ENCODE measurements at places on chromosomes 4 and X.

DNA sequence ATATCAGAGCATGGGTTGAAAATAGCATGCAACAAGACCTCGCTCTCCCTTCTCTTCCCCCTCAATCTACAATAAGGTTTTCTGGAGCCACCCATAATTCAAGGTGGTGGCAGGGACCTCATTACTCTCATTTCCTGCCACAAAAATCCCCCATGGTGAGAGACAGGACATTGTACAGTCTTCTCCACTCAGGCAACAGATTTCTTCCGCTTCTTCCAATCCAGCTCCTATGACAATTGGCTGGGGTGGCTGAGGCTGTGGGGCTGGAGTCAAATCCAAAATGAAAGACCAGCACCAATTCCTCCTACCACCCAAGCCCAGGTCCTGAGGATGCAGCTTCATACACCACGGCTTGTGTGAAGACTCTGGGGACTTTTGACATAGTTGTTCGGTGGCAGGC, 40.3 kb upstream of the NKRF start:
- DNase-seq, result no peak

- DNase-seq, result no peak
Measured at GRCh38 chrX:20181598-20182329, 40.1 kb upstream of the EIF1AX start.

- DNase-seq, result no peak
Measured at GRCh38 chrX:114365065-114365834, 218.6 kb upstream of the HTR2C start.

DNA sequence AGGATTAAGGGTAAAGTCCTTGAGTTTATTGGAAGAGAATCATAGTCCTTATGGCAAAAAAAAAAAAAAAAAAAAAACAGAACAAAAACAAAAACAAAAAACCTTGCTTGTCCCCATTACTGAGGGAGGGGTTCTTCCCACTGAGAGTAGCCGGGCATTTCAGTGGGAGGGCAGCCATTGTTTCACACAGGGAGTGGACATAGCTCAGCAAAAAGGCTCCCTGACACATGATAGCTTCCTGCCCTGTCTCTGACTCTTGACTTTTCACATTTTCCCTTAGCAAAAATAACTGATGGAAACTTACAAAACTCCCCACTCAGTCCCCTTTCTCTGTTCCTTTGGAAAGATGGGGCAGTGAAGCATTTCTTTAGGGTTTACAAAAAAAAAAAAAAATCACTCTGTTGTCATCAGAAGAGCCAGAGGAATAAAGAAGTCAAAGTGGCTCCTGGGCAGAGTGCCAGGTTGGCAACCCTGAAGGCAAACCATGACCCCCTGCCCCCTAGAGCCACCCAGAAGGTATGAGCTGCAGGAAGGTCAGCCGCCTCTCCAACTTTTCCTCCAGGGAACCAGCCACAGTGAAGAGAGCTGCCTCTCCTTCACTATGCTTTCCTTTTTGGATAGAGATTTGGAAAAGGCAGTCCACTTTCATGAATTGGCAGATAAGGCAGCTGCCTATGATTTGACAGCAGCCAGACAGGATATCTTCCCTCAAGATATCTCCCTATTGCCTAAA, 170.6 kb downstream of the KDR start:
- no peak for DNase-seq

- DNase-seq, result peak; percentile 41
Measured at GRCh38 chr4:8607603-8608481, 15.3 kb downstream of the CPZ start.

DNA sequence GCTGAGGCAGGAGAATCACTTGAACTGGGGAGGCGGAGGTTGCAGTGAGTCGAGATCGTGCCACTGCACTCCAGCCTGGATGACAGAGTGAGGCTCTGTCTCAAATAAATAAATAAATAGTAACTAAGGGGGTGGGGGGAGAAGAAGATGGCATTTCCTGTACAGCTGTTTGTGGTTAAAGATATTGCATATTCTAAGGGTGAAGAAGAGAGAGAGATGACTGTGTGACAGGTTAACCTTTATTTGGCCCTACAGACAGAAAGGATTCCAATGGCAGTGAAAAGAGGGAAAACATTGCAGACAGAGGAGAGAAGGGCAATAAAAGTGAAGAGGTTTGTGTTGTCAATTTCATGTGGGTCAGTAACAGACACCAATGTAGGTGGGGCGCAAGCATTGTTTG, 9.4 kb downstream of the TASL start:
- DNase-seq, result no peak

- DNase-seq, result no peak
Measured at GRCh38 chr4:151942971-151943370, 182.2 kb upstream of the GATB start.

- no peak for DNase-seq
Measured at GRCh38 chr4:72666910-72667309, 97.9 kb upstream of the ADAMTS3 start.

DNA sequence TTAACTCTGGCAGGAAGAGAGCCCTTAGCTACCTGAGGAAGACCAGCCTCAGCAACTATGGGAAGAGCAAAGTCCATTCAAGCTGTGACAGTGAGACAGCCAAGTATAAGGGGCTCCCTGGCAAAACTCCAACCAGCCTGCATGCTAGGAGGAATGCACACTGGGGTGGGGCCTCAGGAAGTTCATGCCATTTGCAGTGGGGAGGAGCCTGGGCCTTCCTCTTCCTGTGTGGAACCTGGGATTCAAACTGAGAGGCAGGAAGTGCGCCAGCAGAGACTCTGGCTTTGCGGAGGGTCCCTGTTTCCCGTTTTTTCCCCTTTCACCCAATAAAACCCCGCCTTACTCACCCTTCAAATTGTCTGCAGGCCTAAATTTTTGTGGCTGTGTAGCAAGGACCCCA, 33.0 kb downstream of the TFDP3 start:
- DNase-seq, result no peak

DNA sequence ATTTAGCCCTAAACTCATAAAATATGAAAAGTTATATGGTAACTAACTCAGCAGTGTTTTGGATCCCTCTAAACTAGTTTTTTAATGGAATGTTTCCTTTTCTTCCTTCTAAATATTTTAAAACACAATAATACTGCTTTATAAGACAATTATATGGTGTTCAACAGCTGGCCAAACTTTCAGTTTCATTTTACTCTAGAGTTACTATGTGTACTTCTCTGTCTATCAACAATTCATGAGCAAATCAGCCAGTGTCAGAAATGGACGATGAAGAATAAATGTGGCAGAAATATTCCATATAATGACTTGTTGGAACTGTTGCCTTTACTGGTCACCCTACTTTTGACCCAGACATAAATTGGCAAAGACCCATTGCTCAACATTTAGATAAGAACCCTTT, 64.8 kb upstream of the CXXC4 start:
- no peak for DNase-seq

GRCh38 chr4:74311696-74312313, 3.5 kb downstream of the EPGN start:
- peak; percentile 45 for DNase-seq

GRCh38 chr4:88429401-88429800, 27.5 kb upstream of the HERC5 start:
- DNase-seq, result no peak

GRCh38 chr4:7892212-7893019, 47.2 kb downstream of the AFAP1 start:
- DNase-seq, result no peak

DNA sequence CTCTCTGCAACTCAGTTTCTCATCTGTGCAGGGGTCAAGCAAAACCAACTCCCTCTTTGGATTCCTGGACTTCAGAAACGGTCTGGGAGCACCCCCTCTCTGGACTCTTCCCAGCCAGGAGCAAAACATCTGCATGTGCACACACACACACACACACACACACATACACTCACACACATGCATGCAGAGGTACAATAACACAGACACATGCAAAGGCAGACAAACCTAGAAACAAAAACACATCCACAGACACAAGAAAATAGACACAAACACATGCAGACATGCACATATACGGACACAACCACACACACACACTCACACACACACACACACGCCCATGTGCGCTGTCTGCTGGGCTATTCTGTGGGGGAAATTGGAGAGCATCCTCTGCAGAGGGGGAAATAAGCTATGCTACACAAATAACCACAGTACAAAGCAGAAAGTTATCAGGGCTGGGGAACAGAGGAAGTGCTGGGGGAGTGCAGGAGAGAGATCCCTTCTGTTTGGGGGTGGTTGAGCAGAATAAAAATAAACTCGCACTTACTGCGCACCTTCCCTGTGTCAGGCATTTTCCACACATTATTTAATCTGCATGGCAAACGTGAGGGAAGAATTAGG, 19.9 kb downstream of the IQSEC2 start:
- DNase-seq, result no peak

- no peak for DNase-seq
Measured at GRCh38 chrX:123648028-123648810, 84.6 kb downstream of the THOC2 start.

DNA sequence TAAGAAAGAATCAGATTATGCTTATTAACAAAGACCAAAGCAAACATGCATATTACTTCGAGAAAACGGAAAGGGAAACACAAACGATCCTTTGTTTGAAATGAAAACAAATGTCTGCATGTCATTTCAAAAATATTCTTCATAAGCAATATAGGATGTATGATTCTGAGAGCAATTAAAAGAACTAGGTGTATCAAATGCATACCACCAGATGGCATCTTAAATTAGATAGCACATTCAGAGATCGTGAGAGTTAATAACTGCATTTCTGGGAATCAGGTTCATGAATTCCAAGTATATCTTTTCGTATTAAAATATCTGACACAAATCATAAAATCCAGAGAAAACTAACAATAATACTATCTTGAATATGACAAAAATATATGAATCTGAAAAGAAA, 159.5 kb downstream of the PPP3CA start:
- DNase-seq, result peak; percentile 5

GRCh38 chr4:88585917-88586316, 6.4 kb upstream of the HERC3 start:
- DNase-seq, result no peak

GRCh38 chr4:159052315-159052714, 50.6 kb upstream of the RAPGEF2 start:
- DNase-seq, result no peak

DNA sequence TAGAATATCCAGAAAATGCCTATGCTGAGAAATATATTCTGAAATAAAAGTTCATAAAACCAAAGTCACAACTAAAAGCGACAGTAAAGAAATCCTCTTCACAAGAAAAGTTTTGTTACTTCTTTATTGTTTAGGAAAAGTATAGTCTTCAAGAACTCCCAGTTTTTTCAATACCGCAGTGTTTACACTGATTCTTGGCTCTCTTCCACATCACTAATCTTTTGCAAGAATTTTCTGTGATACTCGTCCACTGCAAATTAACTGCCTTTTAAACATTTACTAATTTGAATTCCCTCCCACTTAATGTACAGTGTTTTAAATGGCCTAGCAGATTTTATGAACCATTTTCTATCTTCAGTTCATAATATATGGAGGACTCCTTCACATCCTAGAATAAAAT, 65.1 kb downstream of the HPGDS start:
- DNase-seq, result no peak

- no peak for DNase-seq
Measured at GRCh38 chr4:139774759-139775487, 109.3 kb downstream of the MGST2 start.

DNA sequence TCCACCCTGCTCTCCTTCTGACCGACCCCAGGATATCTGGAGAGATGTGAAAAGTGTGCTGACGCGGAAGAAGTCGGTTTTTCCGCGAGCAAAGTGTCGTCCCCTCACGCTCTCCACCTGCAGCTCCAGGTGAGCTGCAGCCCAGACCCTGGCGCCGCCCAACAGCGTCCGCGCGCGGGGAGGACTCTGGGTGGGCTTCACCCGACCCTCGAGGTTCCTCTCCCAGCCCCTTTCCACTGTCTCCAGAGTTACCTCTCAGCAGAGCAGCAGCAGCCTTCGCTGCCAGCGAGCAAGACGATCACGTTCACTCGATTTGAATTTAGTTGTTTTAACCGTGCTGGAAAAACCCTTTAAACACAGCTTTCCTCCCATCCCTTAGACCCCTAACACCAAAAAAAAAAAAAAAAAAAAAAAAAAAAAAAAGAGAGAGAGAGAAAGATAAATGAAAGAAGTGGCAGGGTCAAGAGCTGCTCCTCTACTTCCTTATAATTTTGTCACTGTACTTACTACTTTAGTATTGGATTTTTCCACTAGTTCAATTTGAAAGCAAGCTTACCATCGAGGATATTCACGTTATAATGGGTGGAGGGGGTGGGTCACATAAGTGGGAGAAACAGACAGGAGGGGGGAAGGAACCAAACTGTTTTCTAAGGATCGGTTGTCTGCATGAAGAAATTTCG, 758 bp upstream of the NR3C2 start:
- no peak for DNase-seq

GRCh38 chrX:40062525-40063155, 35.1 kb downstream of the BCOR start:
- DNase-seq, result no peak

DNA sequence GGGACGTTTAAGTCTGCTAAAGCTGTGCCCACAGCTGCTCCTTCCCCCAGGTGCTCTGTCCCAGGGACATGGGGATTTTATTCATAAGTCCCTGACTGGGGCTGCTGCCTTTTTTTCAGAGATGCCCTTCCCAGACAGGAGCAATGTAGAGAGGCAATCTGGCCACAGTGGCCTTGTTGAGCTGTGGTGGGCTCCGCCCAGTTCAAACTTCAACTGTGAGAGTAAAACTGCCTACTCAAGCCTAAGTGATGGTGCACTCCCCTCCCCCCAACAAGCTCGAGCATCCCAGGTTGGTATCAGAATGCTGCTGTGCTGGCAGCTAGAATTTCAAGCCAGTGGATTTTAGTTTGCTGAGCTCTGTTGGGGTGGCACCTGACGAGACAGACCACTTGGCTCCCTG, 1371.4 kb downstream of the ADGRL3 start:
- DNase-seq, result no peak

DNA sequence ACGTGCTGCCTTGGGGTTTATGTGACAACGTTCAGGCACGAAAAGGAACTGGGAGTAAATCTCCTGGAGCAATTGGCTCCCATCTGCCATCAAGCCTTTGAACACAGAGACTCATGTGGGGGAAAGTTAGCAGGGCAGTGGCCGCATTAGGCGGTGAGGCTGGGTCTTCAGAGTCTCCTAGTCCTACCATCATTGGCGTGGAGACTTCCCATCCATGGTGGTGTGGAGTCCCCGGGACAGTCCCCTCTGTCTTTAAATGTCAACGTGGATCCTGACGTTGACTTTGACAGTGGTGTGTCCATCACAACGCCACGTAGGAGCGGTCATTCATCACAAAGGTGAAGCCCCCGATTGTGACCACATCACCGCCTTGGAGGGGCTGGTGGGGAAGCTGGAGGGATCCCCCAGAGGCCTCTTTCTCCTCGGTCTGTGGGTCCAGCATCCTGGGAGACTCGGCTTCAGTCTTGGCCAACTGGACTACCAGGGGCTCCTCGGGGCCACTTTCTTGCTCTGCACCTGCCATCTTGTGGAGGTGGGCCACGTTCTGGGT, 21.8 kb downstream of the CRLF2 start:
- DNase-seq, result no peak

GRCh38 chrX:135000516-135000915, 9.7 kb downstream of the SMIM10 start:
- DNase-seq, result peak; percentile 22

GRCh38 chr4:53055274-53055673, 193.2 kb downstream of the RASL11B start:
- DNase-seq, result no peak
